C1 segment of cervical spinal cord (tissue), 14 donors: ENCODE measurements at places on chromosomes 5 and 9.

GRCh38 chr9:80926611-80927010 lies 762.7 kb downstream of the TLE1 start:
- DNase-seq, result no peak

- no peak for DNase-seq
Observed at GRCh38 chr9:98899408-98900056, 44.2 kb upstream of the COL15A1 start.

GRCh38 chr9:107631788-107632187 lies 142.2 kb upstream of the KLF4 start:
- no peak for DNase-seq

- no peak for DNase-seq
Observed at GRCh38 chr5:176888016-176888864, 10.9 kb downstream of the HK3 start.

DNA sequence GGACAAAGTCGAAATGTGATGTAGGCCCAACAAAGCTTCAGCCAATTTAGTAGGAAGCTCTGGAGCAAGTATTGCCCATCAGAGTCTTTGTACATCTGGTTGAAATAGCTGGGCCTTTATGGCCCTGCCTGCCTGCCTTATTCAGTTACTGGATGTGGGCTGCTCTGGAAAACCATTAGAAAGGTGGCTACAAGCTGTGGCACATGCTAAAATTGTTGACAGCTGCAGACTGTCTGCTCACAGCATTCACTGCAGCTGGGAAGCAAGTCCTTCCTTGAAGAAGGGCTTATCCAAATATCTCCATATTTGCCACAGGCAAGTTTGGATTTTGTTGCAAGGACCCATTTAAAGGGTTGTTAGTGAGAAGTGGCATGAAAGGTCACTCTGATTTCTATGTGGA lies 24.4 kb downstream of the SMIM15 start:
- DNase-seq, result no peak

DNA sequence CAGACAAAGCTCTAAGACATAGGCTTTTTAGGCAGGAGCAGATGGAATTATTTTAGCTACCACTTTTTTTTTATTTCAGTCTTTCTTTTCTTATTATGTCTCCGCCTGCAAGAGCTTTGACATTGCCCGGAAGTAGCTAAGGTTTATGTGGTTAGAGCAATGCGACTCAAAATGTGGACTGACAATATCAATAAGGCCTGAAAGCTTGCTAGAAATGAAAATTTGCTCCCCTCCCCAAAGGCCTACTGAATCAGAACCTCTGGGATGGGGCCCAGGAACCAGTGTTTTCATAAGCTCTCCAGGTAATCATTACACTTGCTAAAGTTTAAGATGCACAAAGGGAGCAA lies 81.3 kb downstream of the SUSD1 start:
- DNase-seq, result no peak

DNA sequence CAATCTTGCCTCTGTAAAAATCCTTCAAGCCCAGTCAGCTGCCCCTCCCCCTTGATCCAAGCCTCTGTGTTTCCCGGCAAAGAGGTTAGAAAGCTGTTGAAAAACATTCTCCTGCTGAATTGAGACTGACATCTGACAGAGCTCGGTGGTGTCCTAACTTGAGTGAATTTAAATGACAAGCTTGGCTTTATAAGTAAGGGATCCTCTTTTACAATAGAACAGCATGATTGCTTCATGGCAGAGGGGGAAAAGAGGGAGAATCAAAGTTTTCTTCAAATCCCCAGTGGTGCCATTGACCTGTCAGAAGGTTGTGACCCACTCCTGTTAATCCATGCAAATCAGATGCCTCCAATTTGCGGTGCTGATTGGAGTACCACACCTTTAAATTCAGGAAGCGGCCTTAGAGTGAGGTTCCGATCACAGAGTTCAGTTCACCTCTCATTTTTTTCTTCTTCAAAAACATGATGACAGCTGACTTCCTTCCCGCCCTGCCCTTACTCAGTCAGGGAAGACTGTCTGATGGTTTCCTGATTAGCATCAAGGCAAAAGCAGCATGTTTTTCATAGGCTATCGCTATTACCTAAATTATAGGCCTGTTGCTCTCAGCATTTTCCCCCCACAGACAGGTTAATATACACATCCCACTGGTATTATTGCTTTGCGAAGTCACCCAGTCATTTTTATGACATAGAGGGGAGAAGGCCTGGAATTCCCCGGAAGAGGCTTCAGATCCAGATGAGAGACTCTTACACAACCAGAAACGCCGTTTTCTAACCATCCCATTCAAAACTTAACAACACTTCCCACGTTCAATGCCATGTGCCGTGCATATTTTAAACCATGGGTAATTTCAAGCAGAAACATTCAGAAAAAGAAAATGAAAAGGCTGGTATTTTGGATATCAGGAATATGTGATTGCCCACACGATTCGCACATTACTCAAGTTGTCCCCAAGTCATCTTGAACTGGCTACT lies 141.4 kb downstream of the EBF1 start:
- DNase-seq, result no peak

GRCh38 chr5:139038613-139039305 lies 159.4 kb downstream of the SIL1 start:
- no peak for DNase-seq

DNA sequence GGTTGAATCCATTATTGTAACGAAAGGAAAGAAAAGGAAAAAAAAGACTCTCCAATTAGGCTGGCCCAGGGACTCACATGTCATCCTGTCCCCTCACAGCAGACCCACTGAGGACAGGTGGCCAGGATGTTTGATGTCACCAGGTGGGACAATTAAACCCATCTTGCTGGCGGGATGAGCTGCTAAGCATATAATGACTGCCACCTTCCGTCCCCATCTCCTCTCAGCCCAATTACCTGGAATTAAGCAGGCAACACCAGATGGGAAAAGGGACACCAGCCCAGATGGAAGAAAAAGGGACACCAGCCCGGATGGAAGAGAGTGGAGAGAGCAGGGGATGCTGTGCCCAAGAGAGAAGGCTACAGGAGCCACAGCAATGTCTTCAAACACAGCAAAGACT lies 116.6 kb upstream of the SARDH start:
- no peak for DNase-seq

DNA sequence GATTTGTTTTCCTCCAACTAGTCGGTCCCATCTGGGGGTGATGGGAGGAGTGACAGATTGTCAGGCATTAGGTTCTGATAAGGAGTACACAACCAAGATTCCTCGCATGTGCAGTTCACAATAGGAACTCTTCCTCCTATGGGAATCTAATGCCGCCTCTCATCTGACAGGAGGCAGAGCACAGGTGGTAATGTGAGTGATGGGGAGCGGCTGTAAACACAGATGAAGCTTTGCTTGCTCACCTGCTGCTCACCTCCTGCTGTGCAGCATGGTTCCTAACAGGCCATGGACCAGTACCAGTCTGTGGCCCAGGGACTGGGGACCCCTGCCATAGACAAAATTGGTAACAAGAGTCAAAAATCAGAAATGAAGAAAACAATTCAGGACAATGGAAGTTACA lies 173.3 kb upstream of the HMHB1 start:
- no peak for DNase-seq

DNA sequence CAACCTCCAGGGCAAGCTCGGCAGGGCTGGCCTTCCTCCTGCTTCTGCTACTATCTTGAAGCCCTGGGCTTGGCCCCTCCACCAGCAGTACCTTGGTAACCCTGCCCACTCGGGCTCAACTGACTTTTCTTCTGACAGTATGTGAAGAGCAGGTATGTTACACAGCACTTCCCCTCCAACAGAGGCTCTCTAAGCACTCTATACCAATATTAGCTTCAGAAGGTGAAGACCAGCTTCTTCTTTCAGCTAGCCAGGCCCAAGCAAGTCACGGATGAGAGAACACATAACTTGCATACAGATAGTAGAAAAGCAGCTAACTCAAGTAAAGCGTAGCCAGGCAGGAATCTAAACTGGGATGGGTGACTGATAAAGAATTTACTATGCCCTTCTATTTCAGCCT lies 64.3 kb downstream of the FEM1C start:
- no peak for DNase-seq

DNA sequence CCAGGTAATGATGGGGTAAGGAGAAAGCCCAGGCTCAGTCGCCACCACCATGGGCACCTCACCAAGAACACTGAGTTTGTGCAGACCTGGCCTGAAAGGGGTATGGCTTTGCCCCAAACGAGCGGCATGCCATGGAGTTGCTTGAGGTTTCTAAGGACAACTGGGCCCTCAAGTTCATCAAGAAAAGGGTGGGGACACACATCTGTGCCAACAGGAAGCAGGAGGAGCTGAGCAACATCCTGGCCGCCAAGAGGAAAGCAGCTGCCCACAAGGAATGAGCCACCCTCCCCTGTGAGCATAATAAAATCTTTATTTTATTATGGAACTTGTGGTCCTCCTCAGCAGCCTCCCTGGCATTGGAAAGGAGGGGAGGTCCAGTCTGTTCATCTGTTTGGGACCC lies 23.8 kb downstream of the CD14 start:
- peak; percentile 41 for DNase-seq

- DNase-seq, result no peak
Observed at GRCh38 chr9:126613651-126614050, at the start of gene LMX1B. Gene LMX1B (plus strand): TSS chr9:126613928. CDS start chr9:126614450, 522 bp downstream.

- DNase-seq, result no peak
Observed at GRCh38 chr9:34570809-34571480, 18.6 kb downstream of the CNTFR start.

- no peak for DNase-seq
Observed at GRCh38 chr5:76723266-76723665, 7.3 kb downstream of the F2R start.

DNA sequence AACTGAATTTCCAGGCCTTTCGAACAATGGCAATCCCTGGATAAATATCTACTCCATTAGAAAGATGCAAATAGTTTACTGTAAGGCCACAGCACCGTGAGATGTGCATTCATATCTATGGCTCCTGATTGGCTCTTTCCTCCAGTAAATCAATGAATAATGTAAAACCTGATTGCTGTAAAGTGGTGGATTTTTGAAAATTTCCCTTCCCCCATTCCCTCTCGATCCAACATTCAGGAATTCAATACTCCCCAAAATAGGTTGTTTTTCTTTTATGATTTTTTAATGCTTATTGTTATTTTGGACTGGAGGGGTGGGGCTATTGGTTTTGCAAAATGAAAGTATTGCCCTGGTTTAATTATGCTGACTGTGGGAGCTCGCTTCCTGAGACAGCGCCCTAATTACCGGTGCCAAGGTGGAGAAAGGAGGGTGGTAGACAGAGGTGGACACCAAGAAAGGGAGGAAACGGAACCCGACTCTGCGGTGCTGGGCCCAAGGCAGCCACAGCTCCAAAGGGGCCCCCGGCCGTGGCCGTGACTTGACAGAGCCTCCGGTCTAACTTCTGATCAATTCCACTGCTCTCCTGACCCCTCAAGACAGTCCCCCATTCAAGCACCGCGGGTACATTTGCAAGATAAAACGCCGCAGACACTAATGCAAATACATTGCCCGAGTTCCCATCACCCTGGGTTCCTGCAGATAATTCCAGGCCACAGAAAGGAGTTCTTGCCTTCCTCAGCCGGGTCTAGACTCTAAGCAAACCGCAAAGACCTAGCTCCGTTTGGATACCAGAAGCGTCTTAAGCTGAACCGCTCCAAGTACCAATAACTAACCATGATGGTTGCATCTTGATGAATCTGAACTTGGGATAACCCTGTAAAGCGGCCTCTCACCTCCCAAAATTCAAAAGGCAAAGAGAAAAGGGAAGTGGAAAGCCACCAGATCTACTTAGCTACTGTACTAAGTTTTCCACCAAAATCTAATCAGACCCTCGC lies 211.2 kb downstream of the MEF2C start:
- no peak for DNase-seq

- DNase-seq, result no peak
Observed at GRCh38 chr9:125992557-125992956, 245.4 kb downstream of the PBX3 start.

DNA sequence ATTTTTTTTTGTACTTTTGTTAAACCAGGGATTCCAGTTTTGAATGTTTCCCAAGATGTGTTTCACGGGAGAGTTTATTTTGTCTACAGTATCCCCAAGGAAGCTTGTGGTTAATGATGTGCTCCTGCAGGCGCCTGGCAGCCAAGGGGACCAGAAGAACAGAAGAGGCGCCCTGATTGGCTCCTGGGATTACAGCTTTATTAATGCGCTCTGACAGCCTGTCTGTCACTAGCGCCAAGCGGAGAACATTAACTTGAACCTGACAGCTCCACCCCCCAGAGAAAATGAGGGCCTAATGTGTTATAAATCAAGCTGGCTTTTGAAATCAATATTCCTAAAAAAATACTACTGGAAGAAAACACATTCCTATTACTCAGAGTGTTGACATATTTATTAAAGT lies 5.0 kb upstream of the FBXL7 start:
- DNase-seq, result no peak

DNA sequence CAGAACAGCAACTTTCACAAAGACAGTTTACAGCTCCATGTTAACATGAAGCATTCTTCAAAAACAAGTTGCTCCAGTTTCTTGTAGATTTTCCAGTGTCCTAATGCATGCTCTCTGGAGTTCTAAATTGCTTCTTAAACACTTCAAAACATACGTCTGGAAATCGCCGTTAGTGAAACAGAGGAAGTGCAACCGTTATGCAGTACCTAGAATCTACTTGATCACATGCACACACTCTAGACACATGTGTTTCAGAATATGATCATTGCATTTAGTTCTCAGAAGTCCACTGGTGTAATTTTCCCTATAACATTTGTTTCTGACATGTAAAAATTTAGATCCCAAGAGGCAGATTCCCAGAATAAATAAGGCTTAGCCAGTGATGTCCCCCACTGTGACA lies 41.1 kb upstream of the RUFY1 start:
- no peak for DNase-seq

- no peak for DNase-seq
Observed at GRCh38 chr9:101527066-101527465, 6.6 kb upstream of the RNF20 start.

DNA sequence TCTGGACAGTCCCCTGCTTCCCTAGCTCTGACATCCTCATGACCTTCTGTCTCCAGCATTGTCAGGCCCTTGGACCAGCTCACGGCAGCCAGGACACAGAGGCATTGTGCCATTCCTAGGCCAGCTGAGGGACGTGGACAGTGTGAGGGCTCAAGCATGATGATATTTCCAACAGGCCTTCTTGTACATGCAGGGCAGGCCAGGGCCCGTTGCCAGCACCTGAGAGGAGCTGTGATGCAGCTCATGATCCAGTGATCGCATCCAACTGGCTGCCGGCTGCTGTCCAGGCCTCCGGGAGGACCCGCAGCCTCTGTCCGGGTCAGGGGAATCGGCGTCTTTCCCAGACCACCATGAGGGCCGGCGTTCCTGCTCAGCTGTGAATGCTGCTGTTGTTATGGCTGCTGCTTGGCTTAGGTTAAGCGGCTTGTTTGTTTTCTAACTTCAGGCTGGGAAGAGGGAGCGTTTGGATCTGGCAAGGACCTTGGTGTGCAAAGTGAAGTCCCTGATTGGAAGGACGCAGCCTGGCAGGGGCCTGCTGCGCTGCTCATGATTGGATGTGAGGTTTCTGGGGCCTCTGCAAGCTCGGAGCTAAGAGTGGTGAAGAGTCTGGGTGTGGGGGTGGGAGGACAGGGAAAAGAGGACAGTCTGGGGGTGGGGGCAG lies 53.8 kb downstream of the PDZD2 start:
- peak; percentile 47 for DNase-seq
